ENCODE measurements at places on chromosomes 6 and 20.

- DNase-seq: no peak
Observed at GRCh38 chr20:41837669-41838224, 219.6 kb upstream of the CHD6 start.

GRCh38 chr6:6495851-6496250 lies 92.7 kb upstream of the LY86 start:
- DNase-seq: peak; percentile 54

DNA sequence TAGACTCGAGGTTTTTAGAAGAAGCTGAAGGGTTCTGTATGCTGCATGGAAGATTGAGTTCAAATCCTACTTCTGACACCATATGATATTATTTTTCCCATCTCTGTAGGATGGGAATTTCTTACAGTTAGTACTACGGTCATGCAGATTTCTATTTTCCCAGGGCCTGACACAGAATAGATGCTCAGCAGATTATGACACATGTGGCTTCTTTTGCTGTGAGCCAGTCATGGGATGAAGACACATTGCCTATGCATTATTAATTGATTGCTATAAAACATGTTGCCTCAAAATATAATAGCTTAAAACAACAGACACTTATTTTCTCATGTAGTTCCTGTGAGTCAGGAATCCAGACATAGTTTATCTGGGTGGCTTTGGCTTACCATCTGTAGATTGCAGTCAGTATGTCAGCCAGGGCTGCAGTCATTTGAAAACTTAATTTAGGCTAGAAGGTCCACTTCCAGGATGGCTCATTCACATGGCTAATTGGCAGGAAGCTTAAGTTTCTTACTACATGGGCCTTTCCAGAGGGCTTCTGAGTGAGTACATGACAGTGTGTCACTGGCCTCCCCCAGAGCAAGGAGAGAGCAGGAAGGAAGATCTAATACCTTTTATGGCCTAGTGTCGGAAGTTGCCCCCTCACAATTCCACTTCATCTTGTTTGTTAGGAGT lies 29.5 kb downstream of the TOP1 start:
- DNase-seq: peak; percentile 81

- no peak for DNase-seq
Observed at GRCh38 chr6:156826290-156826955, 49.2 kb downstream of the ARID1B start.

GRCh38 chr20:1338801-1339200 lies 9.9 kb upstream of the SDCBP2 start:
- DNase-seq: no peak

DNA sequence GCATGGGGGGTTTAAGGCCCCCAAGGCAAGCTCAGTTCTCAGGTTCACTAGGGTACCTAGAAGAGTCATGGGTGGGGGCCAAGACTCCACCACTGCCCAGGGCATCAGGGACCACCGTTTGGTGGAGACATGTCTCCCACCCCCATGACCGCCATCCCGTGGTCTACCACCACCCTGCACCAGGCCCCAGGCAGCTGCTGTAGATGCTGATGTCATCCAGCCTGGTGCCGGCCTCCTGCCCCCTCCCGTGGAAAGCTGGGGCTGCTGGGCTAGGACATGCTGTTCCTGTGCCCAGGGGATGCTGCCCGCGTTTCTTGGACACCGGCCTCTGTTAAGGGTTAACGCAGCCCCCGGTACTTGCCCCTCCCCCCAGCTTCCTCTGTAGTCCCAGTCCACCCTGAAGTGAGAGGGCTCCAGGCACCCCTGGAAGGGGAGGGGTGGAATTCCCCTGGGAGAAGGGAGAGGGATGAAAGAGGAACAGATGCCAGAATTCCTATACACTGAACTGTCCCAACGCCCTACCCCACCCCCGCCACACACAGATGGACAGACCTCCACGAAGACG lies 587 bp downstream of the IP6K3 start:
- no peak for DNase-seq

GRCh38 chr20:7231303-7231702 lies 463.8 kb downstream of the BMP2 start:
- no peak for DNase-seq

- DNase-seq: no peak
Observed at GRCh38 chr20:63738687-63739129, 868 bp upstream of the SLC2A4RG start.

- DNase-seq: peak; percentile 36
Observed at GRCh38 chr6:49551866-49552129, 1.3 kb downstream of the C6orf141 start.

DNA sequence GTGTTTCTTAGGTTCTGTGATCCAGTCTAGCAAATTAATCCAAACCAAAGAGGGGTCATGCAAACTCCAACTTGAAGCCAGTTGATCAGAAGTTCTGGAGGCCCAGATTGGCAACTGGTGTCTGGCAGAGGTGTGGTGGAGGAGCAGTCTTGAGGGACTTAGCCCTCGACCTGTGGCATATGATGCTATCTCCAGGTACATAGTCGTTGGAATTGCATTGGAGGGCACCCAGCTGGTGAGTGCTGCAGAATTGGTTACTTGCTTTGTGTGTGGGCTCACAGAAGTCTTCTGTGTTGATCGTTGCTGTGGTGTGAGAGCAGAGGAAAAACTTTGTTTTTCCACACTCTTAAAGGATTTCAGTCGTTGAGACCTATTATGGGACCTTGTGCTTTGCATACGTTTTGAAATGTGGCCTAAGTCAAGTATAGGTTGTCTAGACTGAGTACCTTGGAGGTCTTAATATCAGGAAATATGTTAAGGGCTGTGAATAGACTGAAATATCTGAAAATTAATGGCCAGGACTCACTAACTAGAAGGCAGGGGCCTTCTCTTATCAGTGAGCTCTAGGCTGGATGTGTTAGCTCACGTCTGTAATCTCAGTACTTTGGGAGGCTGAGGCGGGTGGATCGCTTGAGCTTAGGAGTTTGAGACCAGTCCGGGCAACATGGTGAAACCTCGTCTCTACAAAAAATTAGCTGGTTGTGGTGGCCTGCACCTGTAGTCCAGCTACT lies 7.8 kb downstream of the PANK2 start:
- no peak for DNase-seq

DNA sequence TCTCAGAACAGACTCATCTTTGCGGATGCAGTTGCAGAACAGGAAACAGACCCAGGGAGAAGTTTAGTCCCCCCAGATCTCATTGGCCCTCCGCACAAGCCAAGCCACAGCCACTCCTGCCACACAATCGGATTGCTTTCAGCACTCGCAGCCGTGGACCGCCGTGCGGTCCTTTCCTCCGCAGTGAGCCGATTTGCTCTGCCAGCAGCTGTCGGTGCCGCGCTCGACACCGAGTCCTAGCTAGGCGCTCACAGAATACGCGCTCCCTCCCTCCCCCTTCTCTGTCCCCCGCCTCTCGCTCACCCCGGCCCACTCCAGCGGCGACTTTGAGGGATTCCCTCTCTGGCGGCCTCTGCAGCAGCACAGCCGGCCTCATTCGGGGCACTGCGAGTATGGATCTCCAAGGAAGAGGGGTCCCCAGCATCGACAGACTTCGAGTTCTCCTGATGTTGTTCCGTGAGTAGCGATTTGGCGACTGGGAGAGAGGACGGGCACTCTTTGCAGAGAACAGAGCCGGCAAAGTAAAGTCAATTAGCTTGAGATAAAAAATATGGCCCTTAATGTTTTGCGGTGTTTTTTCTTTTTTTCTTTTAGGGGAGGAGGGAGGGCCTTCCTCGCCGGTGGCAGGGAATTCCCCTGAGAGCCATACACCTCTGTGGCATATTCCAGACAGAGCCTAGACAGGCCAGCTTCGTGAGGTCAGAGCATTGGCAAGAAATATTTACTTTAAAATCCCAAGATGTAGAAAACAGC lies at the start of gene LAMP5:
Gene LAMP5 (plus strand): TSS at position 130 of the 753 bp plus-strand sequence. CDS start 263 bp downstream, at position 393.
- DNase-seq: no peak

DNA sequence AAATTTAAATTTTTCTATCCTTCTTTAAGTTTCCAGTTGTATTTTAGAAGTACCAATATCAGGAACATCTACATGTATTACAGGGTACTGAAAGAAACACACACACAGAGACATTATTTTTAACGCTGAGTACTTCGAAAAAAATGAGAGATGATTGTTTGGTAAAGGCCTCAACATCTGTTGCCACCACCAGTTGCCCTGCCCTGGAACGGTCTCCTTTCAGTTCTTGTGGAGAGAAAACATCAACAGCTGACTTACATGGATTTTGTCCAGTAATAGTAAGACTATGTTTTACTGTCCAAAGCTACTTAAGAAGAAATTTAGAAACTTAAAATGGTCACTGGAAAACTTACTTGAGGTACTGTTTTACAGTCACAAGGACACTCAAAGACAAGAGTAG lies 16.7 kb downstream of the HMGCLL1 start:
- no peak for DNase-seq

DNA sequence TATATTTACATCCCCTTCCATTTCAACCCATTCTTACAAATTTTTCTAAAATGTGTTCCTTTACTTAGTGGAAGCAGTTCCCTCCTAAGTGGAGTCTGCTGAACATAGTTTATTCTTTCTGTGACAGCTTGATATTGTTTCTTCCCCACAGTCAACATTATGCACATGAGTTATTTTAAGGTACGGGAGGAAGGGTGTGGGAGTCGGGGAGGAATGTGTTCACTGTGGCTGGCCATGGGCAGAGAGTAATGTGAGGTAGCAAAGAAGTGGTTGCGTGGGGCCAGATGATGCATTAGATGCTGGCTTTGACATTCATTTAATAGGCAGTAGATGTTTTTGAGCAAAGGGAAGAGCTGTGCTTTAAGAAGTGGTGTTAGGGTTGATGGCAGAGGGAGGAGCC lies 98.5 kb downstream of the ARMC2 start:
- DNase-seq: no peak

DNA sequence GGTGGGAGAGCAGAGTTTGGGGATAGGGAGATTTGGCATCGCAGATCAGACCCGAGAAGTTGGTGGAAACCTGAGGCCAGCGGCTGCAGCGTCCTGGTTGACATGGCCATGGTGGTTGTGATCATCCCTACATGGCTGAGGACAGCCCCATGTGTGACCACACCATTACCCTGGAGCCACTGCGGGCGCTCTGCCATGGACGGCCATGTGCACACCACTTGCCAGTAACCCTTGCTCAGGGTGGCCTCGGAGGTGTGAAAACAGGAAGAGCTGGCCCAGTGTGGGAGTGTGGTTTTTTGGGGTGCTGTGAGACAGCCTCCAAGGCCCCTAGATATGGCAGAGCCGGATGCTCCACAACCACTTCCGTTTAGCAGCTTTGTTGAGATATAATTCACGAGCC lies 64.4 kb downstream of the TMEM242 start:
- DNase-seq: no peak

DNA sequence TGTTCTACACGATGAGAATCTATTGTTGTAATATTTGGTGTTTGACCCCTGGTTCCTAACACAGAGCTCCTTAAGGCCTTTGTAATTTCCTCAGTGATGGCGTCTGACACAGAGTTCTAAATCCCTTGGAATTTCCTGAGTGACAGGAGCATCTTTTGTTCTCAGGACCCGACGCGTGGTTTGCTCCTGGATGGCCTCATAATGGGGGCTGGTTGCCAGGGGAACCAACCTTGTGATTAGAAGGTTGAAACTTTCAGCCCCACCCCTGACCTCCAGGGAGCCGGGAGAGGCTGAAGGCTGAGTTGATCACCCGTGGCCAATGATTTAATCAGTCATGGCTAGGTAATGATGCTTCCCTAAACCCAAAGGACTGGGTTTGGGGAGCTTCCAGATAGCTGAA lies 20.5 kb upstream of the ZNF133 start:
- no peak for DNase-seq

GRCh38 chr6:68738039-68738438 lies 103.0 kb downstream of the ADGRB3 start:
- no peak for DNase-seq

DNA sequence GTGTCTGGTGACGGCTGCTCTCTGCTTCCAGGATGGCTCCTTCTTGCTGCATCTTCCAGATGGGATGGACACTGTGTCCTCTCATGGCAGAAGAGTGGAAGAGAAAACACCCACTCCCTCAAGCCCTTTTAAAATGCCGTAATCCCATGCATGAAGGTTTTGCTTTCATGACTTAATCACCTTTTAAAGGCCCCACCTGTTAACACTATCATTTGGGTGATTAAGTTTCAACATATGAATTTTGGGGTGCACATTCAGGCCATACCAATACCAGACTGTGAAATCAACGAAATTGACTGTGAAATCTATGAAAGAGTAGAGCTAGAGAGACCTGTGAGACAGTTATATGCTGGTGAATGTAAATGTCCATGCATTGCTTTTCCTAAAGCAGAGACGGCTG lies 374.3 kb upstream of the CHD6 start:
- no peak for DNase-seq

GRCh38 chr20:36367370-36367745 lies 61.2 kb downstream of the DLGAP4 start:
- no peak for DNase-seq

DNA sequence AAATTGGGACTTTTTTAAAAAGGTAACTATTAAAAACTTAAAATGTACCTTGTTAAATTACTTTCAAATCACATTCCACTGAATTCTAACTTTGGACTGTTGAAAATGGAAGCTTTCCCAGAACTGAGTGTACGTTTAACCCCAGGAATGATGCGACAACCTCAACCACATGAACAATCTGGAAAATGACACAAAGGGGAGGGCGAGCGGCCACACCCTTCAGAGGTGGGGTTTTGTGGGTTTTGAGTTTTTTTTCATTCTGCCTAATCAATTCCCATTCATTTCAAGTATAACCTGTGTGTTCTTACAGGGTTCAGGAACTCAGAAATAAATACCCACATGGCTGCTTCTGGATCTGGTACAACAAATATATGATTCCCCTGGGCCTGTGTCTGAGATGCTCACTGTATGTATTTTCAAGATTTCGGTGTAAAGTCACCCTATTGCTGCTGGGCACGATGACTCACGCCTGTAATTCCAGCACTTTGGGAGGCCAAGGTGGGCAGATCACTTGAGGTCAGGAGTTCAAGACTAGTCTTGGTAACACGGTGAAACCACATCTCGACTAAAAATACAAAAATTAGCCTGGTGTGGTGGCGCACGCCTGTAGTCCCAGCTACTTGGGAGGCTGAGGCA lies 21.6 kb downstream of the CNKSR3 start:
- no peak for DNase-seq

GRCh38 chr20:761418-762381 lies 6.6 kb downstream of the SLC52A3 start:
- no peak for DNase-seq

DNA sequence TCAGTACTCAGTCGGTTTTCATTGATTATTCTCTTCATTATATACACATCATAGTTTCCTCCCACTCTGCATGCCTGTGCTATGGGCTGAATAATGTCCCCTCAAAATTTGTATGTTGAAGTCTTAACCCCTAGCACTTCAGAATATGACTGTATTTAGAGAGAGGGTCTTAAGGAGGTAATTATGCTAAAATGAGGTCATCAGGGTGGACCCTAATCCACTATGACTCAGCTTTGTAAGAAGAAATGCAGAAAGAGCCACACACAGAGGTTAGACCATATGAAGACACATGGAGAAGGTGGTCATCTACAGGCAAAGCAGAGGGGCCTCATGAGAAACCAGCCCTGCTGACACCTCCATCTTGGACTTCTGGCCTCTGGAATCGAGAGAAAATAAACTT lies 15.8 kb downstream of the ABHD12 start:
- no peak for DNase-seq

GRCh38 chr6:152508477-152508876 lies 128.7 kb downstream of the SYNE1 start:
- DNase-seq: no peak

- no peak for DNase-seq
Observed at GRCh38 chr6:128238225-128238624, 282.2 kb downstream of the PTPRK start.

- no peak for DNase-seq
Observed at GRCh38 chr6:137552146-137552545, 58.0 kb upstream of the OLIG3 start.

GRCh38 chr20:23131766-23132165 lies 45.6 kb upstream of the CD93 start:
- no peak for DNase-seq

Data from inflammatory macrophage treated with lipopolysaccharide for 1 hour (primary cell).